ENCODE measurements at places on chromosomes 1 and 21. TPM values are rescaled to one million over a fixed set of nuclear protein-coding genes. Genes with fewer than 3 reads are reported as not detected.

FLVCR1 gene
- 1.8 TPM for total RNA-seq

CACNA1S gene
- 0.18 TPM for total RNA-seq

C1orf87 gene
- not detected for total RNA-seq

F5 gene
- not detected for total RNA-seq

GRCh38 chr1:113965703-113966412 lies 13.4 kb upstream of the OLFML3 start:
- H3K36me3 ChIP-seq: peaks cover 82% of the 10 kb centered on the region
- no peaks in the 10 kb centered on the region for H3K4me1 ChIP-seq
- no peak overlapping the region for H3K4me3 ChIP-seq
- H3K27ac ChIP-seq: no peak overlapping the region
- H3K27me3 ChIP-seq: no peaks in the 10 kb centered on the region

DNA sequence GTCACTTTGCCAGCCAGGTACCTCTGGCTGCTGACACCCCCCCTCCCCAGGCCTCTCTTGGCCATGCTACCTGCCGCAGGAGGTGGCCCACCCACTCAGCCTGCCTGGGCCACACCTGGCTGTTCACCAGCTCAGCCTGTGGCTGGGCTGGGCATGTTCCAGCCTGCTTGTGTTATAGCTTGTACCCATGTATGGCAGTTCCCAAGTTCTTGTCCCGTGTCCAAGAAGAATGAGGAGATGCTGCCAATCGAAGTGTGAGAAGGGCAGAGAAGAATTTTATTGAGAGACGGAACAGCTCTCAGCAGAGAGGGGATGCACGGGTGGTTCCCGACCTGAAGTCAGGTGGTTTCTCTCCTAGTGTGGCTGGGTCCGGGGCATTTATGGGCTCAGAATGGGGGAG lies 3.9 kb upstream of the MMEL1 start:
- H3K27ac ChIP-seq: no peak overlapping the region
- DNase-seq: no peak
- no peaks in the 10 kb centered on the region for H3K36me3 ChIP-seq
- no peak overlapping the region for H3K4me3 ChIP-seq

GRCh38 chr1:46039571-46040052 lies 92.8 kb downstream of the PIK3R3 start:
- H3K27ac ChIP-seq: no peak overlapping the region
- no peak overlapping the region for H3K4me3 ChIP-seq
- DNase-seq: no peak

- DNase-seq: no peak
- no peaks in the 10 kb centered on the region for H3K4me1 ChIP-seq
- H3K27me3 ChIP-seq: no peaks in the 10 kb centered on the region
- H3K27ac ChIP-seq: no peak overlapping the region
- no peak overlapping the region for H3K4me3 ChIP-seq
Measured at GRCh38 chr1:10178597-10179405, 31.6 kb upstream of the KIF1B start.

DNA sequence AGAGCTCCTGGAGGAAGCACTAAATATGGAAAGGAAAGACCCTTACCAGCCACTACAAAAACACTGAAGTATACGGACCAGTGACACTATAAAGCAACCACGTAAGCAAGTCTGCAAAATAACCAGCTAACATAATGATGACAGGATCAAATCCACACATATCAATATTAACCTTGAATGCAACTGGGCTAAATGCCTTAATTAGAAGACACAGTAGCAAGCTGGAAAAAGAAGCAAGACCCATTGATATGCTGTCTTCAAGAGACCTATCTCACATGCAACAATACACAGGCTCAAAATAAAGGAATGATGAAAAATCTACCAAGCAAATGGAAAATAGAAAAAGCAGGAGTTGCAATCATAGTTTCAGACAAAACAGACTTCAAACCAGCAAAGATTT lies 31.0 kb downstream of the C1orf185 start:
- H3K4me3 ChIP-seq: no peak overlapping the region
- H3K27me3 ChIP-seq: no peaks in the 10 kb centered on the region
- no peaks in the 10 kb centered on the region for H3K4me1 ChIP-seq
- H3K36me3 ChIP-seq: no peaks in the 10 kb centered on the region

GRCh38 chr1:182331387-182331786 lies 60.2 kb downstream of the GLUL start:
- no peak overlapping the region for H3K4me3 ChIP-seq
- H3K4me1 ChIP-seq: no peaks in the 10 kb centered on the region
- no peak overlapping the region for H3K27ac ChIP-seq

GRCh38 chr1:212814537-212815334 lies 23.0 kb downstream of the TATDN3 start:
- H3K4me3 ChIP-seq: no peak overlapping the region
- H3K36me3 ChIP-seq: peaks cover 20% of the 10 kb centered on the region
- peaks cover 22% of the 10 kb centered on the region for H3K4me1 ChIP-seq
- no peak for DNase-seq

DNA sequence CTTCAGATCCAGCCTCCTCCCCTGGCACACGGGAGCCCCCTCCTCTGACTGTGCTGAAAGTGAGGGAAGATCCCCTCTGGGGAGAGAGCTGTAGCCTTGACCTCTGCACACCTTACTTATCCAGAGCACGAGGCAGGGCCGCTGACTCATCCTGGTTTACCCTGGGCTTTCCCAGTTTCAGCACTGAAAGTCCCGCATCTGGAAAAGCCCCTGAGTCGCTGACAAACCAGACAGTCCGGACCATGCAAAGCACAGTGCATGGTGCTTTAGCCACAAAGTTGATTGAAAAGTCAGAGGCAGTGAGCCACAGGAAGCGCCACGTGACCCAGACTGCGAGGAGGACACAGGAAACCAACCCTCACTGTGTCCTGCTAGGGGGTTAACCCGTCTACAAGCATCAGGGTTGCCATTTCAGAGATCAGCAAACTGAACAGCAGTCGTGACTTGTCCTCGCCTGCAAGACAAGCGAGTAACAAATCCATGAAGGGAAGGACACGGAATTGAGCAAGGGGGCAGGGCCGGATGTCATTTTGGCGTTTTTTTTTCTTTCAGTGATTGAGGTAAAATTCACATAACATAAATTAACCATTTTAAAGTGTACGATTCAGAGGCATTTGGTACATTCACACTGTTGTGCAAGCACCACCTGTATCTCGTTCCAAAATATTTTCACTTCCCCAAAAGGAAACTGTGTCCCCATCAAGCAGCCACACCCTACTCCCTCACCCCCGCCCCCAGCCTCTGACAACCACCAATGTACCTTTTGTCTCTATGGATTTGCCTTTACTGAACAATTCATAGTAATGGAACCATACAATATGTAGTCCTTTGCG lies 19.9 kb upstream of the IFNGR2 start:
- peak; percentile 84 for DNase-seq
- H3K27me3 ChIP-seq: no peaks in the 10 kb centered on the region
- no peaks in the 10 kb centered on the region for H3K36me3 ChIP-seq
- peak overlapping the region; percentile 9 for H3K4me3 ChIP-seq

DNA sequence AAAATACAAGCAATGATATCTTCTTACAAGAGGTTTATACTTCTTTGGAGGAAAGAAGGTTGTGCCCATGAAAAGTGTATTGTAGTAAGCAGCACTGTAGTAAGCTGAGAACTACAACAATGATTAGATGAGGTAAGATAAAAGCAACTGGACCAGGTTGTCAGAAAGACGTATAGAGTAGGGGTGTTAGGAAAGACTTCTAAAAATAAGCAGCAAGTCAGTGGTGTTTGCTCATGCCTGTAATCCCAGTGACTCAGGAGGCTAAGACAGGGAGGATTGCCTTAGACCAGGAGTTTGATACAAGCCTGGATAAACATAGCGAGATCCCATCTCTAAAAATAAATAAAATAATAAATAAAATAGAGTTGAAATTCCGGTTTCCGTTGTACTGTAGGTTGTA lies 4.3 kb upstream of the OR10X1 start:
- no peak overlapping the region for H3K4me3 ChIP-seq
- H3K27me3 ChIP-seq: no peaks in the 10 kb centered on the region
- no peak overlapping the region for H3K27ac ChIP-seq
- no peaks in the 10 kb centered on the region for H3K36me3 ChIP-seq

DNA sequence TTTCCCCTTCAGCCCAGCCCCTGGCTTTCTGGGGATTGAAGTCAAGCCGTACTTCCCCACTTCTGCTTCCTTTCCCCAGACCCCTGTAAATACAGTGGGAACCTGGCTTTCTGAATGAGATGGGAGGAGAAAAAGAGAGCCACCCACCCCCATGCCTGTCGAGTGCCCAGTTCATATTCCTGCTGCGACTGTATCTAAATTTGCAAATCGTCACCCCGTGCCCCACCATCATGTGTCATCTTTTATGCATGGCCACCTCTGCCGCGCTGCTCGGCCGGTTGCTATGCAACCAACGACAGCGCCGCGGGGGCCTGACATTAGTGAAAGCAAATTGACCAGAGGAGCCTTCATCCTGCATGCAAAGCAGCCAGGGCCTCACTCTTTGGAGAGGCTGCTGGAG lies 143.0 kb downstream of the ELAVL4 start:
- H3K4me1 ChIP-seq: no peaks in the 10 kb centered on the region
- peak; percentile 62 for DNase-seq
- H3K27ac ChIP-seq: no peak overlapping the region
- no peak overlapping the region for H3K4me3 ChIP-seq
- peaks cover 39% of the 10 kb centered on the region for H3K27me3 ChIP-seq
- H3K36me3 ChIP-seq: no peaks in the 10 kb centered on the region

- H3K4me1 ChIP-seq: no peaks in the 10 kb centered on the region
- no peak overlapping the region for H3K27ac ChIP-seq
- no peak for DNase-seq
Measured at GRCh38 chr1:81174052-81174451, 626.7 kb upstream of the ADGRL2 start.

DNA sequence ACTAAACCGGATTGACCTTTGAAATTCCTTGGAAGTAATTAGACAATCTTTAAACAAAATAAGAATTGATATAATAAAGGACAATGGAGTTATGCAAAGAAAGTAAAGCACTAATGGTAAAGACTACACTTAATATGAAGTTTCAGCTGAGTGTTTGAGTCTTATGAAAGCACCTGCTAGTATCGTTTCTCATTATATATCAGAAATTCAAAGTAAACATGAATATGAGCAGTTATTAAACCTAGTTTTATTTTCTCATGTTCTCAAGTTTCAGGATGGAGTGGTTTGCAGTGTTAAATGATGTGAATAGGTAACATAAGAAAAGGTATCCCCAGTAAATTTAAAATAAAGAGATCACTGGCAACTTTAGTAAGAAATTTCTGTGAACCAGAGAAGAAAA lies 188.6 kb downstream of the ZP4 start:
- DNase-seq: no peak
- H3K36me3 ChIP-seq: no peaks in the 10 kb centered on the region
- H3K4me1 ChIP-seq: no peaks in the 10 kb centered on the region
- no peak overlapping the region for H3K4me3 ChIP-seq
- H3K27me3 ChIP-seq: no peaks in the 10 kb centered on the region
- H3K27ac ChIP-seq: no peak overlapping the region

GRCh38 chr21:17578162-17578561 lies 34.5 kb downstream of the BTG3 start:
- no peak overlapping the region for H3K27ac ChIP-seq
- no peaks in the 10 kb centered on the region for H3K36me3 ChIP-seq
- H3K4me3 ChIP-seq: no peak overlapping the region
- H3K4me1 ChIP-seq: peaks cover 7% of the 10 kb centered on the region

Measured in stomach (tissue), 19 donors.